CD4-positive, alpha-beta T cell treated with Interferon alpha-2 for 1 hour (primary cell): ENCODE measurements at places on chromosomes 5 and 9.

- no peak for DNase-seq
Measured at GRCh38 chr9:135906291-135907005, 898 bp downstream of the CAMSAP1 start.

DNA sequence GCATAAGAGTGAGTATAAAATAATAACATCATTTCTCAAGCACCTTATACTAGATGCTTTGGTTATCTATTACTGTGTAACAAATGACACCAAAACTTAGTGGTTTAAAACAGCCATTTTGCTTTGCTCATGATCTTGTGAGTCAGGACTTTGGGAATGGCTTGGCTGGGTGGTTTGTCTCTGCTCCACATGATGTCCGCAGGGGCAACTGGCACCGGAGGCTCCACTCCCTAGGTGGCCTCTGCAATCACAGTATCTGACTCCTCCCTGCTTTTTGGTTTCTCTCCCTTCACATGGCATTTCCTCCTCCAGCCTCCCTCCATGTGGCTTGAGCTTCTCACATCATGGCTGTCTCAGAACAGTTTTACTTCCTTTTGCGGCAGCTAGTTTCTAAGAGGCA is 259.5 kb downstream of the GAS1 start:
- no peak for DNase-seq

- DNase-seq = no peak
Measured at GRCh38 chr5:126937771-126938170, 92.6 kb downstream of the MARCHF3 start.

DNA sequence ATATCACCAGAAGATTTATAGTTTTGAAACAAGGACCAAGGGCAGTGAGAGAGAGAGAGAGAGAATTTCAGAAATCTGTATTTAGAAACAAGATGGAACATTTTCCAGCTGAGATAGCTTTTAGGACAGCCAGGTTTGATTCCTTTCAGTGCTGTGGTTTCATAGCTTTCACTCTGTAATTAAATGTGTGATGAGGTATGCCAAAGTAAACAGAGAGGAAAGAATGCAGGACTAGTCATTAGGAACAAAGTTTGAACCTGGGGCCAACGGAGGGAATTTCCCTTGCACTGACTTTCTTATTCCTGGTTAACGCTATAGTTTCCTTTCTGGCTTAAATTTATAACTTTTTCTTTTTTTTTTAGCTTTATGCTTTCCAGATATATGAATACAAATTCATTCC is 10.0 kb upstream of the CCL28 start:
- no peak for DNase-seq

DNA sequence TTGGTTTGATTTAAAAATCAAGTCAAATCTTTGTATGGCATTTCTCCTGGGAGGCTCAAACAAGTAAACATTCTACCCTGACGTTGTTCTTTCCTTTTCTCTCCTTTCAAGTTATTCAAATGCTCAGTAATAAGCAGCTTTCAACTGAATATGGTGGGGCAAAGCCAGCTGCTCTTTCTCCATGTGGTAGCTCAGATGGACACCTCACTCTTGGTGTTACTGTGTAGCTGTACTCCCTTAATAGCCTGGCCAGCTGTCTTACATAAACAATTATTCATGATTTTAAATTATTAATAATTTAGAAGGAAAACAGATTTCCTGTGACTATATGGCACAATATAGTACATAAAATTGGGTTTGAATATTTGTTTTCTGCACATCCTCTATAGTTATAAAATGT is 165.2 kb downstream of the PDE4D start:
- no peak for DNase-seq

GRCh38 chr5:140159014-140159927 is 15.7 kb upstream of the CYSTM1 start:
- DNase-seq = no peak

GRCh38 chr5:76524868-76525267 is 98.3 kb downstream of the F2RL2 start:
- no peak for DNase-seq

GRCh38 chr5:142971303-142972013 is 201.3 kb downstream of the ARHGAP26 start:
- DNase-seq = no peak

- DNase-seq = no peak
Measured at GRCh38 chr5:149464796-149465489, 85.9 kb upstream of the IL17B start.

GRCh38 chr5:139141446-139142204 is 56.5 kb downstream of the SIL1 start:
- no peak for DNase-seq

GRCh38 chr9:137273611-137274320 is 3.8 kb upstream of the TOR4A start:
- no peak for DNase-seq

DNA sequence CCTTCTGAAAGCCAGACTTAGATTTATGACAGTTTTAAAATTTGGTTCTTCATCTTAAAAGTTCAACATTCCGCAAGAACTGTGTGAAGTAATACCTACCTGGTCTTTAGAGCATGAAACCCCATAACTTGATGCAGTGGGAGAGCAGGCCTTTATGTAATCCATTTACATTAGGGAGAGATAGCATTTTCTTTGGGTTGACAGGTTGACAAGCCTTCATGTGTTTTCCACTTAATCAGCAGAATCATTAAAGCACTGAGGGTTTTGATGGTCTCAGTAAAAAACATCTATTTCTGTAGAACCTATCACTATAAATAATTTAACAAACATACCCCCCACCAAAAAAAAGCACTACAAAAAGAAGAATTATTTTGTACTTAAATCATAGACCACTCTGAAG is 121.6 kb upstream of the KIF2A start:
- no peak for DNase-seq

GRCh38 chr9:80500300-80500699 is 928.5 kb downstream of the TLE4 start:
- DNase-seq = no peak

GRCh38 chr5:77231471-77232138 is 21.1 kb downstream of the PDE8B start:
- DNase-seq = no peak

DNA sequence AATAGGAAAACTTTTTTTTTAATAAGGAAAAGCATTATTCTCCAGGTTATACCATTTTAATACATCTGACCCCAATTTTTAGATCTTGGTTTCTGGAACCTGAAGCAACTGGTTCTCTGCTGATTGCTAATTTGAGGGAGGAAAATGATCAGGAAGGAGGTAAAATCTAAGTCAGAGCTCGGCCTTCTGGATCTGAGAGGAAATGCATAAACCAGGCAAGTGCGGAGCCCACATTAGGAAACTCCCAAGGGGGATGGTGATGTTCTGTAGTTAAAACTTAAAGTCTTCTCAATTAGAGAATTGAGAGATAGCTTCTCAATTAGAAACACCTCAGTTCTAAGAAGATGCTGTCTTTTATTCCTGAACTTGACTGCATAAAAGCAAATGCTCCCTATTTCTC is 113.5 kb downstream of the TSSK1B start:
- DNase-seq = no peak

DNA sequence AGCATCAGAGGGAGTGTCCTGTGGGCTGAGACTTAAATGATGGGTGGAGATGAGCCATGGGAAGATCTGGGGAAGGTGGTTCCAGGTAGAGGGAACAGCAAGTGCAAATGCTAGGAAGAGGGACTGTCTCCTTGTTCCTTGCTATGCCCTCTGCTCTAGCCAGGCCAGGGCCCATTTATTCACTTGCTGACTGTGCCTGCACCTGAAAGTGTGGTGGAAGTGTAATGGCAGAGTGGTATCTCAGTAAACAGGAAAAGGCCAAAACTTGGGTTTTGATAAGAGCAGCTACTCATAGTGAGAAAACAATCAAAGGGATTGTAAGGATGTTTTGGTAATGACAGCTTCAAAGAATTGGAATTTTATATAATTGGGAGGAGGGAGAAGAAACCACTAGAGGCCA is 32.4 kb downstream of the TLE4 start:
- no peak for DNase-seq

- DNase-seq = no peak
Measured at GRCh38 chr5:137596941-137597340, 97.8 kb upstream of the SPOCK1 start.

DNA sequence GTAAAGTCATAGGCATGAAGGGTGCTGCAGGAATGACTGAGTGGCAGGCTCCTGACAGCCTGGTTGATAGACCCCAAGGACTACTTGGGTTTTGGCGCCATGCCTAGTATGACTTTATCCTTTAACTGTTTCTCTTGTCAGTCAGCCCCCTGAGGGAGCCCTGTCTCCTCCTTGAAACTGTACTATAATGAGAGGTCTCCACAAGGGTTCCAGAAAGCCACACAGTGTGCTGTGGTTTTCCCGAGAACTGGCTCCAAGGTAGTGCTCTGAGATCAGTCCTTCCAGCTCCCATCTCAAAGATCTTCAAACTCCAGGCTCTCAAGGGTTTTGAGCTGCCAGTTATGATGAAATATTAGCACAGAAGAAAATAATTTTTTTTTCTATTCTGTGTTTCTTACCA is 26.7 kb upstream of the TNC start:
- no peak for DNase-seq

- no peak for DNase-seq
Measured at GRCh38 chr5:16326137-16326536, 139.5 kb downstream of the ZNF622 start.

GRCh38 chr9:136297766-136298735 is 5.8 kb downstream of the CCDC187 start:
- DNase-seq = no peak

DNA sequence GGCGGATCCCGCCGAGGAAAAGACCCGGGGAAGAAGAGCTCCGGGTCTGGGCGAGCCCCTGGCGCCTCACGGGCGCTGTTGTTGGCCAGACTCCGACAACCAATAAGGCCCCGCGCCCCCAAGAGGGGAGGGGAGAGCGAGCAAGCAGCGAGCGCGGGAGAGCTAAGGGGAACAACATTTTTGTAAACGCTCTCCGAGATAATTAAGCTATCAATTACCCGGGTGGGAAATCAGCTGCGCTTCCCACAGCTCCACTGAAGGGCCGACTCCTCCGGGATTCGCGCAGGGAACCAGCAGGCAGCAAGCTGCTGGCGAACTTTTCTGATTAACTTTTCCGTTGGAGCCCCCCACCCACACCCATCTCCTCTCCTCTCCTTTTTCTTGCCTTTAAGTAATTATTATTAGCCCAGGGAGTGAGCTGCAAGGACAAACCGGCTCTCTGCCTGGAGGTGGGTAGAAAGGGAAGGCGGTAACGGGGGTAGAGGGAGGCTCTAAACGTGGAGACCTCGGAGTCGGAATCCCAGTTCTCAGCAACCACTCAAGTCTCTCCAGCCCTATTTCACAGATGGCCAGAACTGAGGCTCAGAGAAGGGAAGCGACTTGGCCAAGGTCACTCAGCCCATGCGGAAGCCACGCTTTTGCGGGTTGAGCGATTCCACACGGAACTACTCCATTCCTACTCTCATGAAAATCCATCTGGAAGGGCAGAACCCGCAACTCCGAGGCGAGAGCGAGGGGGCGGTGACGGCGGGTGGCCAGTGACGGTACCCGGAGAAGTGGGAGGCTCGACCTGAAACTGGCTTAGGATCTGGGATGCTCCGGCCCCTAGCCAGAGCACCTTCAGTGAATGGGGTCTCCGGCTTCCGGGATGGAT is 1.3 kb downstream of the ASTN2 start:
- DNase-seq = no peak

- no peak for DNase-seq
Measured at GRCh38 chr9:121893786-121894185, 199.3 kb downstream of the TTLL11 start.

- no peak for DNase-seq
Measured at GRCh38 chr5:144832416-144832815, 661.7 kb downstream of the KCTD16 start.

GRCh38 chr9:20358207-20358606 is 264.1 kb downstream of the MLLT3 start:
- no peak for DNase-seq

DNA sequence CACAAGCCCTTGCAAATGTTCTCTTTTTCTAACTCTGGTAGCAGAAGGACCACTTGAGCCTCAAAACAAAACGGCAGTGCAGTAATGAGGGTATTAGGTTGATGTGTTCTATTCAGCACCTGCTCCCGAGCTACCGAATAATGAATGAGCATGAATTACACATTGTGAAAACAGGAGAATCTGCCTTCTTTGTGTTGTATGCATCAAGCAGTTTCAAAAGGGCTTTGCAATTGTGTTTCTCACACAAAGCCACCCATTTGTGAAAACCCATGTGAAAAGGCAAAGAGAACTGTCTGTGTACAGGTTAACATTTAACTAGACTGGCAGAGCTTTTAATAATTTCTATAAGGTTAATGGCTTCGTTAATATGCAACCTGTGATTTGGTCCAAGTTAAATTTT is 97.8 kb downstream of the STK32A start:
- no peak for DNase-seq

- no peak for DNase-seq
Measured at GRCh38 chr5:72133212-72133990, 26.1 kb downstream of the MAP1B start.

DNA sequence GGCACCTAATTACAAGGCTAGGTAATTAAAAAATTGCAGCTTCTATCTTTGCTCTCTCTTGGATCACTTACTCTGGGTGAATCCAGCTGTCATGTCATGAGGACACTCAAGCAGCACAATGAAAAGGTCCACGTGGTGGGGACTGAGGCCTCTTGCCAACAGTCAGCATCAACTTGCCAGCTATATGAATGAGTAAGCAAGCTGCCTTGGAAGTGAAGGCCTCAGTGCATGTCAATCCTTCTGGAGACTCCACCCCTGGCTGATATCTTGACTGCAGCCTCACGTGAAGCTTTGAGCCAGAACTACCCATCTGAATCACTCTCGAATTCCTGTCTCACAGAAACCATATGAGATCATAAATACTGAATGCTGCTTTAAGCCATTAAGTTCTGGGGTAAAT is 140.5 kb downstream of the SNX18 start:
- DNase-seq = no peak

DNA sequence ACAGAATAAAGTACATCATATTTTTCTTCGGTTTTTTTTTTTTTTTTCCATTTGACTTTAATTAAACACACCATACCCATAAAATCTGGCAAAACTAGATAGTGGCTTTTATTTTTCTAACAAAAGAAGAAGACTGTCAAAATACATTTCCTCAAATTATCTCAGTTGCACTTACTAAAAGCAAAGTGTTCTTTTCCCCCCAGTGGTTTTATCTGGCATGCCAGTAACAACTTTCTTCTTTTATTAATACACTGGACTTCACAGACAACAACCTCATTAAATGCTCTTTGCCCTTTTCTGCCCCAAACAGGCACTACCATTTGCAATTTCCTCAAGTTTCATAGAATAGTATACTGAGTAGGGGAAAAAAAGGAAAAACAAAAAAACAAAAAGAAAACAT is 1792.3 kb downstream of the EFNA5 start:
- no peak for DNase-seq
